ENCODE measurements at places on chromosomes 7 and 10. TPM values are rescaled to one million over a fixed set of nuclear protein-coding genes. Genes with fewer than 3 reads are reported as not detected.

MBLAC1 gene
- 2.9 TPM for total RNA-seq

UFSP1 gene
- 2.5 TPM for total RNA-seq

PAX2 gene
- total RNA-seq: not detected

IFIT3 gene
- 5.4 TPM for total RNA-seq

NUTM2A gene
- 0.48 TPM for total RNA-seq

CFAP70 gene
- 0.29 TPM for total RNA-seq

CNTNAP2 gene
- not detected for total RNA-seq

BCL7B gene
- total RNA-seq: 35.9 TPM

KAZALD1 gene
- total RNA-seq: 0.57 TPM

ANKIB1 gene
- 49.3 TPM for total RNA-seq

GIMAP4 gene
- total RNA-seq: 166 TPM

ELMO1 gene
- total RNA-seq: 68.5 TPM

SAMD9 gene
- total RNA-seq: 11.1 TPM

HOXA5 gene
- 13.6 TPM for total RNA-seq

AUTS2 gene
- total RNA-seq: 1.6 TPM

GNAT3 gene
- total RNA-seq: not detected

ENTPD1 gene
- total RNA-seq: 40.5 TPM

SLC29A4 gene
- 2.1 TPM for total RNA-seq

ECHDC3 gene
- 1.3 TPM for total RNA-seq

CNOT4 gene
- total RNA-seq: 15.7 TPM

ANKRD1 gene
- 528 TPM for total RNA-seq

IQCE gene
- total RNA-seq: 9.5 TPM

LDB3 gene
- not detected for total RNA-seq

CYP2C19 gene
- total RNA-seq: not detected

Measured in vein endothelial cell (primary cell).